GM12892 (cell line): ENCODE measurements at places on chromosomes 7 and 10.

DNA sequence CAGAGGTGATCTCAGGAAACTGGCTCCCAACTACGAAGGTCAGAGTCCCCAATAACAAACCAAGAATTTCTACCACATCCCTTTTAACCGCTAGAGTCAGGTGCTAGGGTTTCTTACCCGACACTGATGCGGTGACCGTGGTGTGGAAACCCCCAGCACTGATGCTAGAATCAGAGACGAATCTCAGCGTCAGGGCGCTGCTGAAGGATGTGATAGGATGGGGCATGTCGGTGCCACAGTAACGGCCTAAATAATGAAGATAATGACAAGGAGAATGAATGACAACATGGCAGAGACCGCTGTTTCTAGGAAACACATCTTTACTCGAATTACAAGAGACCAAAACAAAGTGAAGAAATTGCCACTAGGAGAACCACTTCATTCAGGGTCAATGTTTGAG lies 131.1 kb upstream of the RSU1 start:
- no peak for DNase-seq

- DNase-seq: no peak
Measured at GRCh38 chr10:61835946-61836887, 65.3 kb upstream of the ARID5B start.

DNA sequence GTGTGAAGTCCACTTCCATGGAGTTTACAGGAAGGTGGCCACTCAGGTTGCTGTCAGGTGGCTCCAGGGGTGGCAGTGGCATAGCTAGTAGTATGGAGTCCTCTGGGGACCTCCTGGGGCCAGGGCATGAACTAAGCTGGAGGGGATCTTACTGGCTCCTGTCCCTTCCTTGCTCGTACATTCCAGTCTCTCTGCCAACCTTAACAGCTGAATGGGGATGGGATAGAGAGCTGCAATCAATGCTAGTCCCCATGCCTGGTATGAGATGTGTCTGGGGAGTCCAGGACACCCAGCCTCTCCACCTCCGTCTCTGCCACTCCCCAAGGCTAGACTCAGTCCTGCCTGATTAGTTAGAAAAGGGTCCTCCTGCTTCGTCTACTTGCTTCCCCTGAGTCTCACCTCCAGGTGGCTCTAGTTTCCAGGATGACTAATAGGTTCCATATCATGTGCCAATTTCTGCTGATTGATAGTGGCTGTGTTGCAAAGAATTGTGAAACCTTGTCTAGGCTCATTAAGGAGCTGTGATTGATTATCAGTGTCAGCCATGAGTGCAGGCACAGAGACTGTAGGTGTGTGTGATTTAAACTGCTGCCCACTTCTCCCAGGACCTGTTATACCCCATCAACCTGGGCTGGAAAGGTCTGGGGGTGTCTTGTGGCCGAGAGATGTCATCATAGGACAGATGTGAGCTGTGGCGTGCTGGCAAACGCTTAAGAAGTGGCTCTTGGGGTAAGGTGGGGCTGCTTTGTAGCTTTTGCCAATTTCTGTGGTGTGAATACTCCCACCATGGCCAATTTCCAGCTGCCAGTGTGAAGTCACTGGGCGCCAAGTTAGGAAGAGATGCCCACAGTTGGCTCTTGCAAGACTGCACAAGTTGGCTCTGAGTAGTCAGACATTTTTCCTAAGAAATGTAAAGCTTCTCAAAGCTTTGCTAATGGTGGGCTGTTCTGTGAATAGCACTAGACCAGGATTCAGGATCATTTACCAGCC lies 59.8 kb downstream of the COL13A1 start:
- no peak for DNase-seq

- DNase-seq: no peak
Measured at GRCh38 chr10:28928484-28928883, 251.2 kb downstream of the BAMBI start.

GRCh38 chr10:107013258-107014006 lies 151.1 kb downstream of the SORCS1 start:
- no peak for DNase-seq

DNA sequence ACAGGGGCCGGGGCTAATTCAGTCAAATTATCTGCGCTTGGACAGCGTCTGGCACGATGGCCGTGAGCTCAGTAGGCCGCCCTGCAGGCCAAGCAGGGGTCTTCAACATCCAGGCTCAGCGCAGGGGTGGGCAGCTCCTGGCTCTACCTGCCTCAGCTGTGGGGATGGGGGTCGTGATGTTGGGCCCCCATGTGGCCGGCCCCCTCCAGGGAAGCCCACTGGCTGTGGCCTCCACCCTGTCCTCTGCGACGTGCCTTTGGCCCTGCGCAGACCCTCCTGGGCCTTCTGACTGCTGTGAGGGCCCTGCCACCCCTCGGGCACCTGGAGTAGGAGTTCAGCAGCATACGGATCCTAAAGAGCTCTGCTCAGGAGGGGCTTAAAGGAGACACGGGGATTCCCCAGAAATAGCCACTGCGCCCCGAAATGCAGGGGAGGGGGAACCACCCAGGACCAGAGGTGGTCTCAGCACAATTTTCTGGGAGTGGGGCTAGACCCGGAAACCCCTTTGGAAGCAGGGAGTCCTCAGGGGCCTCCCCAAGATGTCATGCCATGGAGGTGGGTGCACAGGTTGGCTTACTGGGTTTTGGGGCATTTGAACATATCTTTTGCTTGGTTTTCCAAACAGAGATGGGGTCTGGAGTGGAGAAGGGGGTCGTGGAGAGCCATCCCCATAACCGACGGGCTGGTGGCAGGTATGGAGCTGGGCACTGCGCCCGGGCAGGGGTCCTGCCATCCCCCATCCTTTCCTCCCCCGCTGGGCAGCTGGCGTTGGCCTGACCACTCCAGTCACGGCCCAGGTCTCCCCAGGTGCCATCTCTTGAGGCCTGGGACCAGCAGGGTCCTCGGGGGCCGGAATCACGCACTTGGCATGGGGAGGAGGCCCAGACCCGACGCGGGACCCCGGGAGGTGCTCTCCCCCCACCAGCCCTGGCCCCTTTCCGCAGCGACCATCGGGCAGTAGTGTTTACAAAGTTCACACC lies 4.0 kb upstream of the ADAP1 start:
- no peak for DNase-seq

DNA sequence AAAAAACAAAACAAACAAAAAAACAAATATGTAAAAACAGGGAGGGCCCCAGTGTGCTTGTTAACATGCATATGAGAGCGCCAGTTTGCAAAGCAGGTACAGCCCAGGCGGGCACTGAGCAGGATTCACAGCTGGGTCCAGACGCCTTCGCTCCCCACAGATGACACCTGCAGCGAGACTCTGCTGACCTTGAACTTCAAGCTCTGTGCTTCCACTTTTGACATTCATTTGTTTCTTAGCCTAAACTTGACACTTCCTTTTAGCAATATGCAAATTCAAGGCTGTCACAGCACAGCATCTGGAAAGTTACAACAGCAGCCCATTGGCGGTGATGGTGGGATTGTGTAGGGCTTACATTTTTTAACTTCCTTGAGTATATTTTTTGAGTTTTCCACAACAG lies 88.8 kb upstream of the TNS3 start:
- peak; percentile 52 for DNase-seq

- DNase-seq: no peak
Measured at GRCh38 chr7:139749545-139749944, 28.3 kb downstream of the HIPK2 start.

- no peak for DNase-seq
Measured at GRCh38 chr10:48745662-48746245, 61.1 kb downstream of the WDFY4 start.

- no peak for DNase-seq
Measured at GRCh38 chr7:130719541-130719940, 14.5 kb downstream of the KLF14 start.

DNA sequence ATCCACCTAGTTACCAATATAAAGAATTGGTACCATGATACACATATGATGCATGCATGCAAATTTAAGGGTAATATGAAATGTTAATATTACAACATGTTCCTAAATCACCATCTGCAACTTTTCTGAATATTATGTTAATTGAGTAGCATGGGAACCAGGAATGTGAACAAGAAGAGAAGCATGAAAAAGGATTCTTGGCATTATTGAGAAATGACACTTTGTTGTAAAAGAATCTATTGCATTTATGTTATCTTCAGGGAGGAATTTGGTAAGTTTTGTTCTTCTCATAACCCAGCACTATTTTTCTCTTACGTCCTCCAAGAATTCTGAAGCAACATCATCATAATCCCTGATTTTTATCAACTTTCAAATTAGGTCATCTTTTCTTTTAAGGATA lies 159.9 kb upstream of the SLC25A13 start:
- DNase-seq: no peak

GRCh38 chr7:116235380-116235779 lies 25.0 kb downstream of the TES start:
- no peak for DNase-seq

DNA sequence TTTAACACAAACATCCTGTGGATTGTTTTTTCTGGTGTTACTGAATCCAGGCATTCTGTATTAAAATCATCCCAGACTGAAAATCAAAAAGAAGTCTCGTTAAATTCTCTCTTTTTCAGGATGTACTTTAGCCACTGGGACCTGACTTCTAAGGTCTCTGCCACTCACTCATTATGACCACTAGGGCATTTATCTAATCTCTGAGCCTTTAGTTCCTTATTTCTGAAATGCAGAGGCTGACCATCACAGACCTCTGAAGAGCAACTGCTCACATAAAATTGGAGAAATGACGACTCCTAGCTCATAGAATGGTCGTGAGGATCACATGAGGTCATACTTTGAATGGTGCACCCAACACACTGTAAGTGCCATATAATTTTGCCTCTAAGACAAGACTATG lies 63.2 kb downstream of the KCNMA1 start:
- no peak for DNase-seq

DNA sequence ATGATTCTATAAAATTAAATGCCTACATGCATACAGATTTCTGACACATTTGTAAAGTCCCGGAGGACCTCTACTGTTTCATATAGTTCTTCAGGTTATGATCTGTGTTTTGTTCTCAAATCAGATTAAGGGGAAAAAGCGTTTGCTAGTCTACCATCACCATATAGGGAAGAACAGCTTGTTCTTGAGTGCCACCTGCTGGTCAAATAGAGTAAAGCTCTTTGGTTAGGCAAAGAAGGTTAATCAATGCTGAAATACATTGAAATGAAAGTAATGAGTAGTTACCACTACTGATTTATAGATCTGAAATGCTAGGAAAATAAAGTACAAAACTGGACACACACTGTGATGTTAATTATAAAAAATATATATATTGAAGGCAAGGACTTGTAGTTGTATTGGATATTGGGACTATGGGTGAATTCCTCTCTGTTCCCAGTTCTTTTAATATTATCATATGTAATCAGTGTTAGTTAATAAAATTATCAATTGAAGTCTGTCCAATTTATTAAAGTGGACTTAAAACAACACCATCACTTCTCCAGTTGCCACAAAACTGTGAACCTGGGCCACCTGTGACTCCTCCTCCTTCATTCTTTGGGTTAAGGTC lies 72.6 kb upstream of the PDLIM1 start:
- DNase-seq: peak; percentile 31

DNA sequence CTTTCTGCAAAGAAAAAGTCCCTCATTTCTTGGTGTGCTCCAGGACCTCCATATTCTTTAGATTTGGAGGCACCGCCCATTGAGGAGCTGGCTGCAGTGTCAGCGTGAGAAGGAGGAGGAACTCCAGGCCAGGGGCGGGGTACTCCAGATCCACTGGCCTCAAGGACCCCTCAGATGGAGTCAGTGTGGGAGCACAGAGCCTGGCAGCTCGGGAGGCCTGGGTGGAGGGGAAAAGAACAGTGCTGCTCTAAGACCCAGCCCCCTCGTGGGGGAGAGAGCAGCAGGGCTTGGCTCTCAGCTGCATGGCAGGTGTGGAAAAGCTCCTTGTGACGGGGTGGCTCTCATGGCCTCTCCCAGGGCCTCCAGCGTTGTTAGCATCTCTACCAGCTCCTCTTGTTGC lies 70.5 kb downstream of the ITGB1 start:
- DNase-seq: no peak

GRCh38 chr10:109467551-109467950 lies 455.8 kb downstream of the XPNPEP1 start:
- DNase-seq: no peak

- DNase-seq: no peak
Measured at GRCh38 chr7:35037211-35037525, at the start of gene DPY19L1. Gene DPY19L1, minus strand, starts transcription at chr7:35037485. Its CDS starts 91 bp downstream, at chr7:35037394.

DNA sequence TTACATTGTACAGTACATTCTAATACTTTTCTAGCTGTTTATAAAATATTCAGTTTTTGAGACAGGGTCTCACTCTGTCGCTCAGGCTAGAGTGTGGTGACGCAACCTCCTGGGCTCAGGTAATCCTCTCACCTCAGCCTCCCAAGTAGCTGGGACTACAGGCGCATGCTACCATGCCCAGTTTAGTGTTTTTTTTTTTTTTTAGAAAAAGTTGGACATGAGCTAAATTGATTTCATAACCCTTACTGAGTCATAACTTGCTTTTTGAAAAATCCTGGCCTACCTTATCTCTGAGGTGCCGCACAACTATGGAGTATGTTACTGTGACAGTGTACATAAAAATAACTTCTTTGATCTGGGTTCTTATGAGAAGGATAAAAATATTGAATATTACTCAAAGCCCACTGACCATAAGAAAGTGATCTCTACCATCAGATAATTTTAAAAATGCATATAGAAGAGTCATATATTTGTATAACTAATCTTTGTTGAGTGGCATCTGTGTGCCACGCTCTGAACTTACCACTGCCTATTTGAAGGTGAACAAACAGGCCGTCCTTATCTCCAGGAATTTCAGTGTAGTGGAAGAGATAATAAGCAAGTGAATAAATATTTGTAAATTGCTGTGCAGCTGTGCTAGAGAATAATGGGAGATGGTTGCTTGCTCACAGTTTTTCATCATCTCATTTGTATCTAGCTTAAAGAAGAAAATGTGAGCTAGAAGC lies 73.2 kb downstream of the PPP1R9A start:
- no peak for DNase-seq

DNA sequence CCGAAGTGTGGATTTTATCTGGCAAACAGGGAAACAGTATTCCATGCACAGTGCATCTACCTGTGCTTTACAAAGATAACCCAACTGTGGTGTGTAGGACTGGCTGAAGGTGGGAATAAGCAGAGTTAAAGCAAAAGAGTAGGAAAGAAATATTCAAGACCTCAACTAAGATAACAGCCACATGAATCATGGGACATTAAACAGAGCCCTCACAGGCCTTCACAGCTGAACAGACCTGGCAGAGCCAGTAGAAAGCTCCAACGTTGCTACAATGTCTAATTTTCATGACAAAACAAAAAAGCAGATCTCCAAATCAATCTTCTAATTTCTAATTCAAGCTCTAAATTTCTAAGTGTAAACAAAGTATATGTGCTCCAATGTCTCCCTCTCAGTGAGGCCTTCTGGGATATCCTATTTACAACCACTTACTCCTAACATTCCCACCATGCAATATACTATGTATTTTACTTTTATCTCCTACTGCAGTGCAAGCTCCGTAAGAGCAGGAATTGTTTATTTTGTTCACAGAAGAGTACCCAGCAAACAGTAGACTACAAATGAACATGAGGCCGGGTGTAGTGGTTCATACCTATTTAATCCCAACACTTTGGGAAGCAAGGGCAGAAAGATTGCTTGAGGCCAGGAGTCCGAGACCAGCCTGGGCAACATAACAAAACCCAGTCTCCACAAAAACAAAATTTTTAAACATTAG lies 63.5 kb downstream of the UBE2H start:
- DNase-seq: no peak
